Stimulated activated CD8-positive, alpha-beta memory T cell treated with anti-CD3 and anti-CD28 coated beads, Interleukin-2, amount 100 ng/mL, for 1 hour (primary cell): ENCODE measurements at places on chromosomes 1 and 21.

DNA sequence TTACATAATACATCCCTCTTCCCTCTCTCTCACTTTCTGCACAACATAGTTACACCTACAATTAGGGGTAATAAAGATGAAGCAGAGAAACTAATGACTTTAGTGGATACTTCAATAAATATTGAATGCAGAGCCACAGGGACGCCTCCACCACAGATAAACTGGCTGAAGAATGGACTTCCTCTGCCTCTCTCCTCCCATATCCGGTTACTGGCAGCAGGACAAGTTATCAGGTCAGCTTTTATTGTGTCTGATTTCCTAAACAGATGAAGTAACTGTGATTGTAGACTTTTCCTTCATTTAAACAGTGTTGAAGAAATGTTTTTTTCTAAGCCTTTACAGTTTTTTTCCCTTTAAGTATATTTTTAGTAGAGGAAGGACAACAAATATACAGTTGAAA, 281.6 kb downstream of the TPR start:
- no peak for DNase-seq

- DNase-seq = no peak
Observed at GRCh38 chr1:230281556-230281955, 144.6 kb downstream of the PGBD5 start.

- no peak for DNase-seq
Observed at GRCh38 chr1:179761846-179762640, 19.0 kb downstream of the FAM163A start.

- DNase-seq = no peak
Observed at GRCh38 chr1:111629190-111629954, 9.8 kb downstream of the RAP1A start.

GRCh38 chr1:43314233-43314632, 13.5 kb downstream of the TIE1 start:
- DNase-seq = no peak

- DNase-seq = no peak
Observed at GRCh38 chr1:169161496-169162194, 55.2 kb downstream of the ATP1B1 start.

GRCh38 chr1:1371746-1372711, 3.0 kb downstream of the AURKAIP1 start:
- peak; percentile 60 for DNase-seq

DNA sequence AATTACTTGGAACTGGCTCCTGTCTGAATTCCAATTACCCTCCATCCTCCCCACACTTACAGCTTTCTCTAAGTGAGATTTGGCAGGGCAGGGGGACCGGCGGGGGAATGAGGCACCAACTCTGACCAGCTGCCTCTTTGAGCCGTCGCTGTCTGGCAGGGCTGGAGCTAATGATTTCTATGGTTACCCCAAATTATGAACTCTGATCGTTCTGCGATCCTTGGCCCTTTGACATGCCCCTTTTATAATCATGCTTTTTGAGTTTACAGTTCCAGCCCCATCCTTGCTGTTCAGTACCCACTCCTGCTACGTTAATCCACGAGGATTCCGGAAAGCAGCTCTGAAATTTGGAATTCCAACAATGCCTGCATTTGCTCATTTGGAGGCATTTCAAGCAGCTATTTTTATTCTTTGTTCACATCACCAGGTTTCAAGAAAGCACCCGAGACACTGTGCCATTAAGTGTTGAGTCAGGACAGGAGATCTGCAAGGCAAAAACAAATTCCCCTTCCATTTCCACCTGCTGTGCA, 54.6 kb upstream of the LBR start:
- no peak for DNase-seq
